CD14-positive monocyte (primary cell): ENCODE measurements at places on chromosomes 3 and 15.
A peak's percentile ranks its signal among the peaks of the same experiment; 100 is the strongest.

DNA sequence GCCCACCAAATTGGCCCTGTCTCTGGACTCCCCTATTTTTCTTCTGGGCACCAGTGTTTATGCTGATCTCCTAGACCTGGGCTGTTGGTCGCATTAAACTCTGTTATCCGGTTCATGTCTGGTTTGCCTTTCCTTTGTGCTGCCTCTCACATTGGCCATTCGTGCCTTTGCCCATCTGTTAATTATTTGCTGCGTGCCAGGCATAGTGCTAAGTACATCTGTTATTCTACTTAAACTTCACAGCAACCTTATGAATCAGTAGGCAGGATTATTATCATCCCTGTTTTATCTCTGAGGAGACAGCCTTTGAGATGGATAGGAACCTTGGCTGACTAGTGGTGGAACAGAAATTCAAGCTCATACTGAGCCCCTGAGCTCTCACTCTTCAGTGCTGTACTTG, 76.0 kb downstream of the THSD4 start:
- no peak overlapping the region for H3K4me3 ChIP-seq
- no peaks in the 10 kb centered on the region for H3K4me1 ChIP-seq
- no peak overlapping the region for H3K27ac ChIP-seq
- no peaks in the 10 kb centered on the region for H3K36me3 ChIP-seq
- no peak for DNase-seq
- no peaks in the 10 kb centered on the region for H3K27me3 ChIP-seq

GRCh38 chr15:85406916-85407315, 26.5 kb downstream of the AKAP13 start:
- no peaks in the 10 kb centered on the region for H3K36me3 ChIP-seq
- H3K4me3 ChIP-seq: no peak overlapping the region
- H3K27me3 ChIP-seq: no peaks in the 10 kb centered on the region
- no peak overlapping the region for H3K27ac ChIP-seq

- H3K27me3 ChIP-seq: peaks cover 53% of the 10 kb centered on the region
- no peak overlapping the region for H3K27ac ChIP-seq
Measured at GRCh38 chr3:170419557-170420087, 954 bp downstream of the CLDN11 start.

DNA sequence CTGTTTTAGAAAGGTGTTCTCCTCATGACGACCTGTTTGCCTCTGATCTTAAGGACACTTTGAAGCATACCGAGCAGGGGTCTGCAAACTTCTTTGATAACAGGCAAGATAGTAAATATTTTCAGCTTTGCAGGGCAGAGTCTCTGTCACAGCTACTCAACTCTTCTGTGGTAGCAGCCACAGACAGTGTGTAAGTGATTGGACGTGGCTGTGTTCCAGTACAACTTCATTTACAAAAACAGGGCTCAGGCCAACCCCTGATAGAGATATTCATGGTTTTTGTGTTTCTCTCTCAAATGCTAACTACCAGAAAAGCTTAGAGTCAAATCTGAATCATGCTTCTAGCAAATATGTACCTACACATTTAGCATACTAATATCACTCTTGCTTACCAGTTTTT, 51.5 kb downstream of the TGFBR2 start:
- H3K4me3 ChIP-seq: no peak overlapping the region
- peak overlapping the region; percentile 72 for H3K27ac ChIP-seq
- H3K4me1 ChIP-seq: peaks cover 61% of the 10 kb centered on the region
- H3K36me3 ChIP-seq: peaks cover 55% of the 10 kb centered on the region

GRCh38 chr3:9422712-9423424, 25.5 kb downstream of the SETD5 start:
- no peaks in the 10 kb centered on the region for H3K27me3 ChIP-seq
- peak; percentile 50 for DNase-seq
- H3K4me1 ChIP-seq: peaks cover 6% of the 10 kb centered on the region
- H3K27ac ChIP-seq: no peak overlapping the region
- peaks cover 25% of the 10 kb centered on the region for H3K36me3 ChIP-seq
- H3K4me3 ChIP-seq: no peak overlapping the region

DNA sequence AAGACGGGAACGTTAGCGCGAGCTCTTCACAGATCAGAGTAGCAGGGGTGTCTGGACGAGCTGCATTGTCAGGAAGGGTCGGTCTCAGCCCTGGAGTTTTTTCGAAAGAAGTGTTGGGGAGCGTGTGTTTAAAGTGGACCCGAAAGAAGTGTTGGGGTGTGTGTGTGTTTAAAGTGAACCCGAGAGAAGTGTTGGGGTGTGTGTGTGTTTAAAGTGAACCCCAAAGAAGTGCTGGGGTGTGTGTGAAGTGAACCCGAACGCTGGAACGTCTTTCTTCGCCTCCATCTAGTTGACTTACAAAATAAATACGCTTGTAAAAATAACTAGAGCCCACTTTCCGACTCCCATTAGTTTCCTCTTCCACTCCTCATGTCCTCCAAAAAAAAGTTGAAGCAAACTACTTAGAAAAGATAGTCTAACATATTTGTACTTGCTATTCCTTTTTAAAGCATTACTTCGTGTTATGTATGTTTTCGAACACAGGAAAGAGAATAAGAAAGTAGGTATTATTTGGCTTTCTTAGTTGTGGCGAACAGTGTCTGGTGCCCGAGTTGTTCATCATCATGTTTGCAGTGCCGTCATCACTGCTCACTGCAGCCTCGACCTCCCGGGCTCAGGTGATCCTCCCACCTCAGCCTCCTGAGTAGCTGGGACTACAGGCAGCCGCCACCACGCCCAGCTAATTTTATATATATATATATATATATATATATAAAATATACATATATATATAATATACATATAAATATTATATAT, 1.0 kb downstream of the LRCH3 start:
- no peaks in the 10 kb centered on the region for H3K27me3 ChIP-seq
- H3K36me3 ChIP-seq: peaks cover 5% of the 10 kb centered on the region
- no peak for DNase-seq

- peak; percentile 34 for DNase-seq
- H3K27me3 ChIP-seq: no peaks in the 10 kb centered on the region
- H3K27ac ChIP-seq: no peak overlapping the region
- no peaks in the 10 kb centered on the region for H3K36me3 ChIP-seq
- H3K4me1 ChIP-seq: peaks cover 42% of the 10 kb centered on the region
Measured at GRCh38 chr3:172580680-172581401, 57.6 kb upstream of the TNFSF10 start.

DNA sequence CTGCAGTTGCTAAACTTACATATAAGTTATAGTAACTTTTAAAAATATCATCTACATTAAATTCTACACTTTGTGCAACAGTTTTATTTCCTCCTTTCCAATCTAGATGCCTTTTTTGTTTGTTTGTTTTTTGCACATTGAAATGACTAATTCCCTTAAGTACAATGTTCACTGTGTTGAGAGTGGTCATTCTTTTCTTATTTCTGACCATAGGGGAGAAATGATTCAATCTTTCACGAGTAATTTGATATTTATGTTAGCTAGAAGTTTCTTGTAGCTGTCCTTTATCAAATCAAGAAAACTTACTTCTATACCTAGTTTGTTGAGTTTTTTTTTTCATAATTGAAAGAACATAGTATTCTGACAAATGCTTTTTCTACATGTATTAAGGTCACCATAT, 85.0 kb upstream of the CBLB start:
- H3K4me3 ChIP-seq: no peak overlapping the region
- DNase-seq: no peak
- H3K27me3 ChIP-seq: no peaks in the 10 kb centered on the region
- no peaks in the 10 kb centered on the region for H3K4me1 ChIP-seq
- H3K27ac ChIP-seq: no peak overlapping the region
- no peaks in the 10 kb centered on the region for H3K36me3 ChIP-seq

GRCh38 chr3:128556907-128557306, 63.9 kb upstream of the GATA2 start:
- H3K27ac ChIP-seq: no peak overlapping the region
- H3K27me3 ChIP-seq: peaks cover 33% of the 10 kb centered on the region
- no peak overlapping the region for H3K4me3 ChIP-seq

GRCh38 chr3:102192575-102192974, 242.2 kb upstream of the ZPLD1 start:
- peaks cover 12% of the 10 kb centered on the region for H3K4me1 ChIP-seq
- H3K36me3 ChIP-seq: no peaks in the 10 kb centered on the region
- no peaks in the 10 kb centered on the region for H3K27me3 ChIP-seq
- DNase-seq: no peak

- H3K4me1 ChIP-seq: peaks cover 2% of the 10 kb centered on the region
- H3K27ac ChIP-seq: no peak overlapping the region
- no peaks in the 10 kb centered on the region for H3K36me3 ChIP-seq
- no peaks in the 10 kb centered on the region for H3K27me3 ChIP-seq
- DNase-seq: no peak
Measured at GRCh38 chr3:66392512-66392911, 108.3 kb downstream of the LRIG1 start.

GRCh38 chr15:34336991-34337556, 507 bp downstream of the SLC12A6 start:
- H3K4me1 ChIP-seq: peaks cover 57% of the 10 kb centered on the region
- peaks cover 36% of the 10 kb centered on the region for H3K36me3 ChIP-seq
- H3K27ac ChIP-seq: peak overlapping the region; percentile 90
- peak overlapping the region; percentile 99 for H3K4me3 ChIP-seq
- no peak for DNase-seq
- H3K27me3 ChIP-seq: no peaks in the 10 kb centered on the region

- no peaks in the 10 kb centered on the region for H3K27me3 ChIP-seq
- no peak overlapping the region for H3K4me3 ChIP-seq
- DNase-seq: no peak
- no peak overlapping the region for H3K27ac ChIP-seq
- H3K4me1 ChIP-seq: no peaks in the 10 kb centered on the region
Measured at GRCh38 chr3:169581633-169582032, 81.9 kb downstream of the MECOM start.

GRCh38 chr3:188914552-188914951, 257.2 kb upstream of the TPRG1 start:
- peak; percentile 86 for DNase-seq
- peaks cover 52% of the 10 kb centered on the region for H3K4me1 ChIP-seq
- H3K4me3 ChIP-seq: no peak overlapping the region
- no peaks in the 10 kb centered on the region for H3K36me3 ChIP-seq

- H3K36me3 ChIP-seq: no peaks in the 10 kb centered on the region
- no peak overlapping the region for H3K4me3 ChIP-seq
- H3K27ac ChIP-seq: no peak overlapping the region
- H3K27me3 ChIP-seq: no peaks in the 10 kb centered on the region
- DNase-seq: no peak
- no peaks in the 10 kb centered on the region for H3K4me1 ChIP-seq
Measured at GRCh38 chr15:62109982-62110851, 43.4 kb downstream of the C2CD4A start.

DNA sequence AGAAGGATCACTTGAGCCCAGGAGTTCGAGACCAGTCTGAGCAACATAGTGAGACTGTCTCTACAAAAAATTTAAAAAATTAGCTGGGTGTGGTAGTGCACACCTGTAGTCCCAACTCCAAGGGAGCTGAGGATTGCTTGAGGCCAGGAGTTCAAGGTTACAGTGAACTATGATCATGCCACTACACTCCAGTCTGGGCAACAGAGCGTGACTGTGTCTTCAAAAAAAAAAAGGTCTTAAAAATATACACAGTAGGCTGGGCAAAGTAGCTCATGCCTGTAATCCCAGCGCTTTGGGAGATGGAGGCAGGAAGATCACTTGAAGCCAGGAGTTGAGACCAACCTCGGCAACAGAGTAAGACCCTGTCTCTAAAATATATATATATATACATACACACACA, 11.2 kb upstream of the CAMK1 start:
- H3K27ac ChIP-seq: peak overlapping the region; percentile 80
- H3K4me1 ChIP-seq: peaks cover 61% of the 10 kb centered on the region
- H3K36me3 ChIP-seq: peaks cover 21% of the 10 kb centered on the region

DNA sequence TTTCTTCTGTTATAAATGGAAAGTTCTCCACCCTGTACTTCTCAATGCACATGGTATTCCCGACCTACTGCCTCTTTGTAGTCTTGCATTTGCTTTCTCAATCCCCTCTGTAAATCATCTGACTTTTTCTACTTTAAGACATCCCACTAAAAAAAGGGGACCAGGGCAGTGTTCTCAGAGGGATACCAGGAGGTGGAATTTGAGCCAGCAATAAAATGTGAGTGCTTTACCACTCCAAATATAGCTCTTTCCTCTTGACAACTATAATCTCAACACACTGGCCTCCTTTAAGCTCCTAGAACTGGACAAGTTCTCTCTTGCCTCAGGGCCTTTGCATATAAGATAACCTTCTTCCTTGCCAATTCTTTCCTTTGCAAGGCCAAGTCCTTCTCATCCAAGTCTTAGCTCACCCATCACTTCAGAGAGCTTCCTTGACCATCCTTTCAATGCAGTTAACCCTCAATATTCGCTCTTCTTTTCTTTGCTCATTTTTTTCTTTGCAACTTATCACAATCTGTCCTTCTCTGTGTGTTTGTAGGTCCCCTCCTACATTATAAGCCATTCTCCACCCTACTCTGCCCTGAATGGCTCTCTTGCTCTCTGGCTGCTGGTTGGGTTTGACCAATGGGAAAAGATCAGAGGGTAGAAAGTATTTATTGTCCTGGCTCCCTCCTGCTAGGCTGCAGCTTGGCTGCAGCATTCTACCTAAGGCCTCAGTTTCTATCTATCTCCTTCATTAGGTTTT, 93.4 kb downstream of the PRICKLE2 start:
- H3K4me1 ChIP-seq: no peaks in the 10 kb centered on the region
- H3K36me3 ChIP-seq: no peaks in the 10 kb centered on the region
- H3K4me3 ChIP-seq: no peak overlapping the region
- no peak for DNase-seq
- H3K27me3 ChIP-seq: peaks cover 2% of the 10 kb centered on the region

DNA sequence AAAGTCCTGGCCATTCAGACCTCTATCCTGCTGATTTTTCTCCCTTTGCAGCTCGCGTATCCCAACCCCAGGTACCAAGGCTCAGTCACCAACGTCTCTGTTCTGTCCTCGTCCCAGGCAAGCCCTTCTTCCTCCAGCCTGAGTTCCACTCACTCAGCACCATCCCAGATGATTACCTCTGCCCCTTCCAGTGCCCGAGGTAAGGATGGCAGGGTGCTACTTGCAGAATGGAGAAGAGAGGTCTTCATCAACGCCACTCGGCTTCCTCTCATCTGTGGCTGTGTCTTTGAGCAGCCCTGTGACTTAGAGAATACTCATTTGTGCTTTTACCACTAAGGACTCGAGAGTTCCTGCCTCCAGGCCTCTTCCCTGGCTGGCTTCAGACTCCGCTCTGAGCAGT, 22.6 kb upstream of the MANF start:
- H3K27ac ChIP-seq: no peak overlapping the region
- H3K36me3 ChIP-seq: no peaks in the 10 kb centered on the region
- no peaks in the 10 kb centered on the region for H3K4me1 ChIP-seq
- no peaks in the 10 kb centered on the region for H3K27me3 ChIP-seq
- H3K4me3 ChIP-seq: no peak overlapping the region
